ENCODE measurements at places on chromosomes 5 and 9. TPM values are rescaled to one million over a fixed set of nuclear protein-coding genes. Genes with fewer than 3 reads are reported as not detected.

The DIPK1B gene
- 2.9 TPM for polyA plus RNA-seq

DNA sequence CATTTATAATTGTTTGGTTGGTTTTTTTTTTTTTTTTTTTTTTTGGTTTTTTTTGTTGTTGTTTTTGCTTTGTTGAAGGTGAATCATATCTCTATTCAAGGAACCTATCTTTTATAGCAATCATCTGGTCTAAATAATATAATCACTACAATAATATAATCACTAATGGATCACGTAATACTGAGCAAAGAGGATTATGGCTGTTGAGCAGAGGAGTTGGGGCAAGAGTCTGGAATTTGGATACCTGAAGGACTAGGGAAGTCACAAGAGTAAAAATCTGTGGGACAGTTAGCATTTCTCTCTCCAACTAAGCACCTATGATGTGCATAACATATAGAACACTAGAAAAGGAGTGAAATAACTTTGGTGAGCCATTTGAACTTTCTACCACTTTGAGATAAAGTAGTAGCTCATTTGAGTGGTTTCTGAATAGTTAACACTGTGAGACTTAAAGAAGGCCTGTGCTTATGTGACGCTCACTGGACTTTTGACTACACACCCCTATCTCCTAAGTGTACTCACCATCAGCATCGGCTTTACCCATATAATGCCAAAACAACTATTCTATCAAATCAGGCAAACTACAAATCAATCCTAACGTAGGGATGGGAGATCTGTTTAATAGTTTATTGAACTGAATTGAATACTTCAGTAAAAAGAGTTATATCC is 564.9 kb upstream of the TUSC1 start:
- no peak for DNase-seq

GRCh38 chr5:111075520-111075919 is 4.0 kb downstream of the TSLP start:
- DNase-seq = no peak

The SMARCA2 gene
- 270 TPM for polyA plus RNA-seq

GRCh38 chr5:76604838-76605237 is 18.4 kb downstream of the F2RL2 start:
- no peak for DNase-seq

The CSF2 gene
- not detected for polyA plus RNA-seq

DNA sequence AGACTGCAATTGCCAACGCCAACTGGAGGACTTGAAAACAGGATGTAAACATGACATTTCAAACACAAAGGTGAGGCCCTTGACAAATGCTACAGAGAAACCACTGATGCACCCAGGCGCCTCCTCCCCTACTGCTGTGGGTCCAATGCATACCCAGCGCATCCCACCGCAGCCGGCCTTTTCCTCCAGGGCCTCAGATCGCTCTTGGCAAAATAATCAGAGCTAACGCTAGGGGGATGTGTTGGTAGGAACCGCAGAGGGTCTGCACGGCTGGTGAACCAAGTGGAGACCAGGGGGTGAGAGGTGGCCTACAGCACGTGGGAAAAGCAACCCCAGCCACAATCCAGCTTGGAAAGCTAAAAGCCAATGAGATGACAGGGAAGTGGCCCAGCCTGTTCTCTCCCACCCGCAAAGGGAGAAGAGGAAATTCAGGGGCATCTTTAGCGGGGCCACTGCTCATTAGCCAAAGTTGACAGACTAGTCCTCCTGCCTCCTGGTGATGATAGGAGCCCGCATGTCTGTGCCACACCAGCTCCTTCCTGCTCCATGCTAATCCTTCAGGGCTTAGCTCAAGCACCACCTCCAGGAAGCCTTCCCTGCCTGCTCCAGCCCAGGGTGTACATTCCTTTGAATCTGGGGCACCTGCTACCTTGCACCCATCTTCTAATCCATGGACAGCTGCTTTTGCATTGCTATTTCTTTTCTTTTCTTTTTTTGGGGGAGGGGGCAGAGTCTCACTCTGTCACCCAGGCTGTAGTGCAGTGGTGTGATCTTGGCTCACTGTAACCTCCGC is 5.9 kb downstream of the FAM163B start:
- DNase-seq = no peak

GRCh38 chr5:80122579-80122978 is 87.4 kb downstream of the THBS4 start:
- DNase-seq = no peak

DNA sequence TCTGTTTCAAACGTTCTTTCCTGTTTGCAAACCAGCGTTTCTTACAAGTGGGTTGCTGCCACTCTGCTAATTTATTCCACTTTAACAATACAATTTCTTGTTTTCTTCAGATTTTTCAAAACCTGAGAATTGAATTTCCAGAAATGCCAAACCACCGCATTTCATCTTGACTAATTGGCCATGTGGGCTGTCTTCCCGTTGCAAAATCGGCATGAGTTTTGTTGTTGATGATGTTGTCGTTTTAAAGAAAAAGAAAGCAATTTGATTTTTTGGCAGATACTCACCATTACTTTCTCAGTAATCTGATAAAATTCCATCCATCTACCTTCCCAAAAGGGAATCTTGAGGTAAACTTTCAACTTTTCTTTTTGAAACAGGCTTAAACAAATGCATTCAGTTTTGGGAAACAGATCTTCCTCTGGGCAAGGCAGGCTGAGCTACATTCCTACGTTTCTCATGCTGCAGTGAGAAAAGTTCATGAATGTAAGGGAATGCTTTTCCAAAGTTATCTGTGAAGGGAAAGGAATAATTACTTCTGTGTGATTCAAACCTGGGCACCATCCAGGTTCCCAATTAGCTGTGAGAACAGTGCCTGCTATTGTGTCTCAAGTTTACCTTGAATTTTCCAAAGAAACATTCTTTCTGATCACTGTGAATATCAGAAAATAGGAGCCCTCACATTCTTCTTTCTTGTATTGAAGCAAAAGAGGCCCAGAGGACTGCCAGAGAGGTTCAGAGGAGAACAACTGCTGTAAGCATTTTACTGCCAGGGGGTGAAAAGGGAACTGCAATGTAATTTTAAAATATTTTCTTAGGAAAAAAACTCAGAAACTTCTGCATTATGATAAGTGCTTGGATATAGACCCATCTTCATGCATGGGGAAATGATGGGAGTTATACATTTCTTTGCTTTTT is 100.7 kb upstream of the TUT7 start:
- DNase-seq = no peak

Data from ovary (tissue), 10 donors.